Right ventricle myocardium superior (tissue), 1 donor: ENCODE measurements at places on chromosomes 13 and 19.
A peak's percentile ranks its signal among the peaks of the same experiment; 100 is the strongest.

GRCh38 chr13:34114581-34114980 is 296.6 kb downstream of the RFC3 start:
- no peak for DNase-seq

DNA sequence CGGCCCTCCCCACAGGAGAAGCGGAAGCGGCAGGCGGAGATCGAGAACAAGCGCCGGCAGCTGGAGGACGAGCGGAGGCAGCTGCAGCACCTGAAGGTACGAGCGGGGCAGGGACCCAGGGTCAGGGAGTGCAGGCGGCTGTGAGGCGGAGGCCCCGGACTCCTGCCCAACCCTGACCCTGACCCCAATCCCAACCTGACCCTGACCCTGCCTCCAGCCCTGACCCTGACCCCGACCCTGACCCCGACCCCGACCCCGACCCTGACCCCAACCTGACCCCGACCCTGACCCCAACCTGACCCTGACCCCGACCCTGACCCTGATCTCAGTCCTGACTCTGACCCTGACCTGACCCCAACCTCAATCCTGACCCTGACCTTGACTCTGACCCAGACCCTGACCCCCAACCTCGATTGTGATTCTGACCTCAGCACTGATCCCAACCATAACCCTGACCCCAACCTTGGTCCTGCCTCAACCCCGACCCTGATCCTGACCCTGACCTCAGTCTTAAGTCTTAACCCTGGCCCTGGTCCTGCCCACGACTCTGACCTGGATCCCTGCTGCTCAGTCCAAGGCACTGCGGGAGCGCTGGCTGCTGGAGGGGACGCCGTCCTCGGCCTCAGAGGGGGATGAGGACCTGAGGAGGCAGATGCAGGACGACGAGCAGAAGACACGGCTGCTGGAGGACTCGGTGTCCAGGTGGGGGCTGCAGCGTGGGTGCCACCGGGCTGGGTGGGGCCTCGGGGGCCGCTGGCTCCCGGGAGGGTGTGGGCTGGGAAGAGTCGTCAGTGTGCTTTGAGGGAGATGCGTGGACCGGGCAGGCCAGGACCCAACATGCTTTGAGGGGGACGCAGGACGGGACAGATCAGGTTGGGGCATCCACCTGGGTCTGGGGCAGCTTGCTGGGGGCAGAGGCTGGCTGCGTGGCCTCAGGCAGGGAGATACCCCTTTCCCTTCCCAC is 18.5 kb downstream of the PALM start:
- no peak for DNase-seq

GRCh38 chr19:2475018-2475701 is 767 bp upstream of the GADD45B start:
- DNase-seq = peak; percentile 78

DNA sequence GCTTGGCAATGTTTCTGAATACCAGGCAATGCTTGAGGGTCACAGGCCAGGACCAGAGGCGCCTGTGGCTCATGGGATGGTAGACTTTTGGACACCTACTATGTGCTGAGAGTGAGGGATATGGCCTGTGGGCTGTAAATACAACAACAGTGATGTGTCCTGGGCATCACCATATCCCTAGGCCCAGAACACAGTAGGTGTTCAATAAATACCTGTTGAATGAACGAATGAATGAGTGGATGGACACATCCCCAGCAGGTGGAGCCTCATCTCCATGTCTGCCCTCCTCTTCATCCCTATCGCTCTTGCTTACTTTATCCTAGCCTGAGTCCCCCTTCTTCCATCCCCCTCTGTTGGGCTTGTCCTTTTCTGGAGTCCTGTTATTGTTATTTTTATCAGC is 16.5 kb upstream of the NANOS2 start:
- DNase-seq = no peak

DNA sequence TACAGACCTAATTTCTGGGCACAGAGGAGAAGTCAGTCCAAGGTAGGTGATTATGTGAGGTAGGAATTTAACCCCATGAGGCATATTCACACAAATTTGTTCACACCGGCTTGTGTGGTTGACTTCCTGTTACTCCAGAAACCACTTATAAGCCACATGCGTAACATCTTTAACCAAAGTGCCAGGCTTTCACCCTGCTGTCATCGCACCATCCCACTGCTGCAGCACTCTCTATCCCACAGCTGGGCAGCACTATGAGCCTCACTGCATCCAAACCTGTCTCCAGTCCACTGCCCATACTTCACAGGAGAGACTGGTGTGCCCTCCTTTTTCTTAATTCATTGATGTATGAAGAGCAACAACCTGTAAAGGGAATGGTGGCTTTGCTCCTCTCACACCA is 128.2 kb upstream of the ARGLU1 start:
- no peak for DNase-seq

GRCh38 chr13:106492588-106493475 is 42.6 kb downstream of the EFNB2 start:
- no peak for DNase-seq
